HFF-Myc (cell line): ENCODE measurements at places on chromosomes 12 and 14.

GRCh38 chr12:50894241-50894640 lies 51.5 kb downstream of the TMPRSS12 start:
- no peak for DNase-seq

DNA sequence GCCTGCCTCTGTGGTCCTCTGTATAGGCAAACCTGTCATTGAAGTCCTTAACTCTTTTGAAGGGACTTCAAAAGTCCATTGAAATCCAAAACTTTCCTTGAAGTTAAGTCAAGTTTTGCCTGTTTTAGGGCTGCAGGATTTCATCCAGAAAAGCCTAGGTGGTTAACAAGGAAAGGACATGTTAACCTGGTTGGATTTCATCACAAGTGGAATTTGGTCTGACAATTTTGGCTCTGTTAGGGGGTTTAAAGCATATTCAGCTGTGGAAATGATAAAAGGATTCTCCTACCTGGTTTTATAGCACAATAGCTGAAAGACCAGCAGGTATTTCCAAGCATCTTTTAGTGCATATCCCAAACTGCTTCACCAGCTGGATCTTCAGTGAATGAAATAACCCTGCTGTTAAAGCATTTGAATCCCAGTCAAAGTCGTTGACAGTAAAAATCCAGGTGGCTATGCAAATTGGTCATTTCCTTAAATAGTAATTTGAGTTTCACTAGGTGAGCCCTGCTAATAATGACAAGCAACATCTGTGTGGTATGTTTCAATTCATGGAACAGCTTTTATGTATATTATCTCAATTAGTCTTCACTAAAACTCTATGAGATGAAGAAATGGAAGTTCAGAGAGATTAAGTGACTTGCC lies 400.5 kb downstream of the ETNK1 start:
- DNase-seq, result no peak

- no peak for DNase-seq
Measured at GRCh38 chr14:94022532-94023411, 3.4 kb upstream of the OTUB2 start.

DNA sequence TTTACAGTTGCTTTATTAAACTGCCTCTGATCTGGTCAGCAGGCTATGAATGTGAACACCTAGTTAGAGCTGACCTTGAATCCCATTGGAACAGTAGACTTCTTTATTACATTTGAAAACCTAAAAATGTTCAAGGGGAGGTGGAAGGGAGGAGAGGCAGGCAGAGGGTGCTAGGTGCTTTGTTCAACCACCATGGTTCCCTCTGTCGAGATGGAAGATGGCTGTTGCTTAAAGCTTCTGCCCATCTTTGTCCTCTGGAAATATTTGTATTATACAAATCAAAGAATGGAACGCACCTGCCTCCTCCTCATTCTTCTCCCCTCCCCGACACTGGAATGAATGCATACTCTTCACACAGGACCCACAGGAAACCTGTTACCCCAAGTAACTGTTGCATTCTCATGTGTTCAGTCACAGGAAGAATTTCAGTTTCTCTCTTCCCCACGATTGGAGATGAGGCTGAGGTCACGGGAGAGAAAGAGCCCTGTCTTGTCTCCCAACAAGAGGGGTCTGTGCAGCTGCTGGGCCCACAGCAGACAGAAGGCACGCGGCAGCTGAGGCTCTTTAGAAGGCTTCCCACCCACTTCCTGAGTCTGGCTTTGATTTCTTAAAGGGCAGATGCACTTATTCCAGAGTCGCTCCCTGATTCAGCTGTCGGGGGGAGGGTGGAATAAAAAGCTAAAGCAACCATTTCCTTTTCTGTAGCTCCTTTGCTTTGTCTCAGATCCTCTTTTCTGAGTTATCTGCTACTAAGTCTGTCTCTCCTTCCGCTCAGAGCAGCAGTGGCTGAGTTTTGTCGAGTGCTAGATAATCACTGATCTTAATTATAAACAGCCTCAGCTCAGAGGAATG lies 217.9 kb upstream of the BTG1 start:
- DNase-seq, result peak; percentile 17

DNA sequence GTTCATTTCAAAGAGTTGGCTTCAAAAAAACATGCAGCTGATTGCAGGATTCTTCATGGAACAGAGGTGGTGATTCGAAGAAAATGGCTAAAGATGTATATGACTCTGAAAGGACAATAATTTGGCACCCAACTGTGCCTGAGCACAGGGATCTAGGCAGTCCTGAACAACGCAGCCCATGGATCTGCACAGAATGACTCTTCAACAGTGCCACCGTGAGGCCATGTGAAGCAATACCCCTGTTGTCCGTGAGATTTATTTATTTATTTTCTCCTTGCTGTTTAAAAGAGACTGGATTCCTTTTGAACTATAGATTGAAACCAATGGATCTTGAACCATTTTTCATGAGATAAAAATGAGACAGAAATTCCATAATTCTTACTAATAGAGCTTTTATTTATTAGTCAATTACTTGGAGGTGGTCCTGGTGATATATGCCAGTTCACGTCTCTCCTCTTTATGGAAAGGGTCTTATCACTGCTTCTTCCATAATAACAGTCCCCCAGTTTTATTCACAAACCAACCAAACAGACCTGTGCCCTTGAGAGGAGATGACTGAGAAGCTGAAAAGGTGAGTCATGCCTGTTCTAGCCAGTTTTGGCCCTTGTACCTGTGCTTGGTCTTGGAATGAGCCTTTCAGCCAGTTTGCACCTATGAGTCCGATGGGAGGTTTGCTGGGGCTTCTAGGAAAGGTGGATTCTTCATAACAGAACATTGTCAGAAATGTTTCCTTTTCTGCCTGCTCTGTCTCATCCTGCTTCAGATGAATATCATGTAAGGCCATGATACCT lies 1598.3 kb downstream of the AACS start:
- peak; percentile 11 for DNase-seq

GRCh38 chr12:28390206-28390605 lies 199.9 kb downstream of the CCDC91 start:
- no peak for DNase-seq

GRCh38 chr12:108033090-108033489 lies 96.0 kb upstream of the WSCD2 start:
- no peak for DNase-seq

DNA sequence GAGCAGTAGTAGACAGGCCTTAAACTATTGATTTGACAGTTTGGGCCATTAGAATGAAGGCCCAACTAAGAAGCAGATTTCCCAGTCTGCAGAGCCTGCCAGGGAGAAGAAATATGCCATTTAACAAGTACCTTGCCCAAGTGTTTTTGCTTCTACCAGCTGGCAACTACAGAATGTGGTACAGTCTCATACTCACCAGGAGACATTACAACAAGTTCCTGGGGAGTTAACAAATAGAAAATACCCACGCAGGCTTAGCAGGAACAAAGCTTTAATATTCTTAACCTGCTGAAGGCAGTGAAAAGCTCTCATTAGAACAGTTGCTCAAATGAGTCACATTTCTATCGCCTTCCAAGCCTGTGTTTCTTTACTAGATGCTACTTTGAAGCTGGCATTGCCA lies 241.0 kb downstream of the TMEM117 start:
- no peak for DNase-seq

DNA sequence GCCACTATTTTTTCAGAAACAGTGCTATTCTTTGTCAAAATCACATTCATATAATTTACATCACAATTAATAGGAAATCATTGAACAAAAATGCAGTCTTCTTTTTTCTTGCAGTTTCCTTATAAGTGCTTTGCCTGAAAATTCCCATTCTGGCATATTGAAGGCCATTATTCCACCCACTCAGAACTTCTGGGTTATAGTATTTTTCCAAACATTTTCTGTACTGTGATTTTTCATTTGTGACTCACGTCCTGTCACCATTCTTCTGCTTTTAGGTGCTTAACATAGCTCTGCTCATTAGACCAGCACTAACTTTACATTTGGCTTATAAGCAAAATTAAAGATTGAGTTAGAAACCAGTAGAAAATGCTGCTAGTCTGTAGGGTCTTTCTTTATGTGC lies 241.0 kb upstream of the NPAS3 start:
- DNase-seq, result no peak

- DNase-seq, result peak; percentile 19
Measured at GRCh38 chr14:38880643-38881524, 222.2 kb downstream of the SEC23A start.

DNA sequence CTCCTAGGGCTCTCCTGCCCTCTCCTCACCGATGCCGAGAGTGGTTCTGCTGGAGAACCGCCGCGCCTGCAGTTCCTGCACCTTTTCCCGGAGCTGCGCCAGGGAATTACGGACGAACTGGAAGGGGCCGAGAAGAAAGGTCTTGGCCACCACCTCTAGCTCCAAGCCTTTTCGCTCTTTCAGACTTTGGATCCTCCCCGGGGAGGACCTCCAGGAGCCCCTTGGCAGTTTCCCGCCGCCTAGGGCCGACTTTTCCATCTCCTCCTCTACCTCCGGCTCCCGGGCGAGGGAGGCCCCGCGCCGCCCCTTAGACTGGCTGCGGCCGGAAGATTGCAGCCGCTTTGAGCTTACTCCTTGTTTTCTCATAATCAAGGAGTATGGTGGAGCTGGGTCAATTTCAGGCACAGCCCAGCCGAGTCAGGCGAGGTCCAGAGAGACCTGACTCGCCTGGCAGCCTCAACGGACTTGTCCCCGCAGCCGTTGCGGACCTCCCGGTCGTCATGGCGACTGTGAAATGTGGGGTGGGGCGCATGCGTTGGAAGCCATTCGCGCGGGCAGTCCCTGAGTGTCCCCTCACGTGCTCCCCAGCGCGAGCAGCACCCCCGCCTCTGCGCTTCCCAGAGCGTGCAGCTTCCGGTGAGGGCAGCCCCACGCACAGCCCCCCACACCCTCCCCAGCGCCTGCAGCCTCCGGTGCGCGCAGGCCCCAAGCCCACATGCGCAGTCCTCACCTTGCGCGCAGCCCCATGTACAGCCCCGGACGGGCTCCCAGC lies at the start of gene DPY19L2:
TSS of gene DPY19L2 (minus strand) at position 466 of the 772 bp plus-strand sequence. CDS start at position 366, 100 bp downstream.
- DNase-seq, result peak; percentile 59

- no peak for DNase-seq
Measured at GRCh38 chr12:67358781-67359338, 89.7 kb downstream of the CAND1 start.

GRCh38 chr14:100608586-100609330 lies 21.5 kb upstream of the BEGAIN start:
- DNase-seq, result no peak

GRCh38 chr12:65525491-65526141 lies 247.1 kb downstream of the MSRB3 start:
- peak; percentile 83 for DNase-seq

- DNase-seq, result no peak
Measured at GRCh38 chr12:53937099-53937498, 1.5 kb upstream of the HOXC13 start.

- DNase-seq, result no peak
Measured at GRCh38 chr14:61812347-61813095, 50.3 kb downstream of the SNAPC1 start.

- DNase-seq, result no peak
Measured at GRCh38 chr14:68935761-68936214, 43.3 kb downstream of the ACTN1 start.

DNA sequence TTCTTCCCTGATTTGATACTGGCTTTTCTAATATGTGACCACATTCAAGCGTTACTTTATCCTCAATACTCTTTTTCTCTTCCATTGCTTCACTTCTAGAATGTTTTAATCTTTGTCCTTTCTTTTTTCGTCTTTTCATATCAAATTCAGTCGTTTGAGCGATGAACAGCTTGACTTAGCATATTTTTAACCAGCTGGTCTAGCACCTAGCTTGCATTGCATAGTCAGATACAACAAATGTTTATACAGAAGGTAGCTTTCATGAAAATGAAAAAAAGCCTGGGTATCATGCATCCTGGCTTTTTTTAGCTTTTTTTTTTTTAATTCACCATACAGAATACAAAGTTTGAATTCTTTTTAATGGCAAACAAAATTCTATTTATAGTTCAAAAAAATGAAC lies 1.2 kb downstream of the SOX5 start:
- no peak for DNase-seq

DNA sequence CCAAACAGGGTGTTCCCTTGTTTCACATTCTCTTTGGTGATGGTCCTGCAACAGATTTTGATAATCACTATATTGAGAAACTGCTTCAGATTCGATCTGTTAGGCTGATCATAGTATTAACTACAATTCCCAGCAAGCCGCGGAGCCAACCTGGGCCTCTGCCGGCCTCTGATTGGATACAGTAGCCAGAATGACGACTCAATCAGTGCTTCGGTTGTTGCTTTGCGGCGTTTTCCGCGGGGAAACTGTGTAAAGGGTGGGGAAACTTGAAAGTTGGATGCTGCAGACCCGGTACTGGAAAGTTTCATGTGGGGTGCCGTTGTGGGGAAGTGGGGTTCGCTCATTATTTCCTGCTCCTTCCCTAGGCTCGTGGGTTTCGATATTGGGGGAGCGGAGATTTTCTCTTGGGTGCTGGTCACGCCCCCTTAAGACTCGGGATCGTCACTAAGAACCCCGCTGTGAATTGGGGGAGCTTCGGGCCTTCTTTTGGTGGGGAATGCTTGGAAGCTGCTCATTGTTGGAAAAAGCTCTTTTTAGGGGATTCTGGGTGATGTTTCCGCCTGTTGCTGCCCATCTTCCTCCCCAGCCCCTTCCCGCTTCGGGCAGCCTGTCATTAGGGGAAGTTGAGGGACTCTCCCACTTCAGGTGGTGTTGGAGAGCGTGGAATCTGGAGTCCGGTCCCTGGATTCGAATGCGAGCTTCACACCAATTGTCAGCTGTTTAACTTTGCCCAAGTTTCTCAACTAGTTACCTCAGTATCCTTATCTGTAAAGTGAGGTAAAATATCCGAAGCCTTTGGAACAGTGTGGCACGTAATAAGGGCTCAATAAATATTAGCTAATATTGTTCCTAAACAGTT lies at the start of gene RAD51B:
TSS of gene RAD51B (plus strand) at position 217 of the 859 bp plus-strand sequence.
- peak; percentile 57 for DNase-seq

DNA sequence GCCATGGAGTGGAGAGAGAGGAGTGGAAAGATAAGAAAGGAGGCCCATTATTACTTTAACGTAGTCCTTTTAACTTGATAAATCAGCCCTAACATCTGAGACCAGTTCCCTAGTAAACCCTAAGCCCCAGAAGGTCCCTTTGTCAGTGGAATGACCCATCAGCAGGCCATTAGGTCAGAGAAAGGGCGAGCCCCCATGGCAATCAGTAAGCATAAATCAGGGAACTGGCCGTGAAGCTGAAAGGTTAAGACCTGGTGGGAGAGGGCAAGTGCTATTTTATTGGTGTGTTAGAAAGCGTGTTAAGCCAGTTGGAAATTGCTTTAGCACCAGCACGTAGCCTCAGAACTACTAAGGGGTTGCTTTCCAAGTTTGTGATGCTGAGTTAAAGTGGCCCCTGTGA lies 708.0 kb downstream of the BCL11B start:
- DNase-seq, result no peak

DNA sequence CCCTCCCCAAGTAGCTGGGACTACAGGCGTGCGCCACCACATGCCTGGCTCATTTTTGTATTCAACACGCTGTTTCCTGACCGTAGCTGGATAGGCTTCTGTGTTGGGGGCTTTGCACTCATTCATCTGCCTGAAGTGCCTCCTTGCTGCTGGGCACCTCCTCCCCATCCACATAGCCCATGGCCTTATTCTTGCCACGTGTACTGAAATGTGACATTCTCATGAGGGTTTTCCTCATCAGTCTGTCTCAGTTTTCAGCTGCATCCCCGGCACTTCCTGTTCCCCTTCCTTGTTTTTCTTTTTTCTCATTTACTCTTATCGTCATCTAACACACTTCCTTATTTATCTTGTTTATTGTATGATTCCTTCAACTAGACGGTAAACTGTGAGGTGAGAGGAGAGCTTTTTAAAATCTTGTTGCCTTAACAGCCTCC lies 36.6 kb downstream of the RCOR1 start:
- no peak for DNase-seq

GRCh38 chr12:65123435-65124063 lies 2.4 kb upstream of the WIF1 start:
- DNase-seq, result peak; percentile 17

- DNase-seq, result no peak
Measured at GRCh38 chr12:28937196-28937595, 211.9 kb upstream of the FAR2 start.
